ENCODE measurements at places on chromosomes 1 and 21.

GRCh38 chr1:145897969-145898368 lies 11.9 kb downstream of the ITGA10 start:
- DNase-seq: no peak

DNA sequence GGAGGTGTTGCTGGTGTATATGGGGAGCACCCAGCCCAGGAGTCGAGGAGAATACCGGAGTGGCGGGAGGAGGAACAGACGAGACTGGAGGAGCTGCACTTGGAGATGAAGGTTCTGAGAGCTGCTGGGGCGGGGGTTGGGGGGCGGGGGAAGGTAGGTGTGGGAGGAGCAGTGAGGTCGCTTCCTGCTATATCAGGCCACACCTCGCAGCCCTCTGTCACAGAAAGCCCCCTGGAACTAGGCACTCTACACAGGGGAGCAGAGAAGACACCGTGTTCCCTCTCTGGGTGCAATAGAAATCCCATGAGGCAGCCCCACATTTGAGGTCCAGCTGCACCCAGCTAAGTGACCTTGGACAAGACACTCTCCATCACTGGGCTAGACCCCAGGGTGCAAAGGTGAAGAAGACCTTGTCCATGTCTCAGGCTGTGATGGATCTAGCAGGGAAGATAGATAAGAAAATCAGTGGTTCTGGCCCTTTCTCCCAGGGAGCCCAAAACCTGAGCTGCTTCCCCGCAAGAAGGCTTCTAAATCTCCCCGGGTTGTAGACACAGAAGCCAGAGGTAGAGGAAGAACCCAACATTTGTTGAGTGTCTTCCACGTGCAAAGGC lies 155.8 kb upstream of the EDN2 start:
- no peak for DNase-seq

GRCh38 chr1:63988941-63989340 lies 214.5 kb upstream of the UBE2U start:
- no peak for DNase-seq

DNA sequence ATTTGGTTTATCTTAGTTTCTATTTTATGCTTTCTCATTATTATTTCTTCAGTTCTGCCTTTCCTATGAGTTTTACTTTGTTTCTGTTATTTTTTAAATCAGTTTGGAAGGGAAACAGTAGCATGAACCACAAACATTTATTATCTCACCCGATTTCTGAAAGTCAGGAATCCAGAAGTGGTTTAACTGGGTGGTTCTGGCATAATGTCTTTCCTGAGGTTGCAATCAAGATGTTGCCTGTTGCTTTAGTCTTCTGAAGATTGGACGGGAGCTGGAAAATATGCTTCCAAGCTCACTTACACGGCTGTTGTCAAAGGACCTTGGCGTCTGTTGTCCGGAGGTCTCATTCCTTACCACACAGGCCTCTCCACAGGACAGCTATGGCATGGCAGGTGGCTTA lies 50.4 kb downstream of the SNRPE start:
- no peak for DNase-seq

GRCh38 chr1:81887421-81888144 lies 86.8 kb downstream of the ADGRL2 start:
- DNase-seq: no peak

DNA sequence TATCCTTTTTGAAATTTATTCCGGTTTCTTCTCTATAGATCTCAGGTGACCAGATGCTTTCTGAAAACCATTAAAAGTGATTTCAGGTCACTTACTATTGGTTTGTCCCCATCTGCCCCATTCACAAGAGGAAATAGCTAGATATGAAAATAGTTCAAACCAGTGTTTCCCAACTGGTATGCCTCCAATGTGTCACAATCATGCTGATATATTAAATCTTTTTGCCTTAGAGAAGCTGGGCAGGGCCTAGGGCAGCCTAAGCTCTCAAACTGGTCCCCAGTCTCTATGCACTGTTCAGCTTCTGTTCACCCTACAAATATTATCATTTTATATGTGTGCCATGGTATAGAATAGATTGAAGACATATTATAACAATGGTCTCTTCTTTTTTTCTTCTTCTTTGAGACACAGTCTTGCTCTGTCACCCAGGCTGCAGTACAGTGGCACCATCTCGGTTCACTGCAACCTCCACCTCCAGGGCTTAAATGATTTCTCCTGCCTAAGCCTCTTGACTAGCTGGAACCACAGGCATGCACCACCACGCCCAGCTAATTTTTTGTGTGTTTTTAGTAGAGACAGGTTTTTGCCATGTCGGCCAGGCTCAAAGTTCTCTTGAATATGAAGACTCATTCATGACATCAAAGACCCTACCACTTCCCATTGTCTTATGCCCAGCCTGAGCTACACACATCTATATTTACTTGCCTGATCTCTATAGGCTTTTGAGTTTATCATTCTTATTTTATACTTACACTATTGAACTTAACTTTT lies 15.7 kb downstream of the PTPN22 start:
- DNase-seq: no peak

GRCh38 chr1:168112673-168113305 lies 23.9 kb downstream of the GPR161 start:
- peak; percentile 14 for DNase-seq

DNA sequence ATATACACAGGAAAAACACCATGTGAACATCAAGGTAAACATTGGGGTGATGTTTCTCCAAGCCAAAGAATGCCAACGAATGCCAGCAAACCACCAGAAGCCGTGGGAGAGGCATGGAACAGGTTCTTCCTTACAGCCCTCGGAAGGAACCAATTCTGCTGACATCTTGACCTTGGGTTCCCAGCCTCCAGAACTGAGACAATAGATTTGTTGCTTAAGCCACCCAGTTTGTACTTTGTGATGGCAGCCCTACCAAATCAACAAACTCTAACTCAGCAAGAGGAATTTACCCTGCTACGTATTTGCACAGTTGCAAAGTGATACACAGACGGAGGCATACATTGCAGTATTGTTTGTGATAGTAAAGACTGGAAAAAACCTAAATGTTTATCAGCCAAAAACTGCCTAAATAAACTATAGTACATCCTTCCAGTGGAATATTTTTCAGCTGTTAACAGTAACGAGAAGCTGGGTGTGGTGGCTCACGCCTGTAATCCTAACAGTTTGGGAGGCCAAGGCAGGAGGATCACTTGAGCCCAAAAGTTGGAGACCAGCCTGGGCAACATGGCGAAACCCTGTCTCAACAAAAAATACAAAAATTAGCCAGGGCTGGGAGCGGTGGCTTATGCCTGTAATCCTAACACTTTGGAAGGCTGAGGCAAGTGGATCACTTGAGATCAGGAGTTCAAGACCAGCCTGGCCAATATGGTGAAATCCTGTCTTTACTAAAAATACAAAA lies 12.5 kb upstream of the ZC3H12A start:
- no peak for DNase-seq

GRCh38 chr1:7261490-7261889 lies 476.2 kb downstream of the CAMTA1 start:
- no peak for DNase-seq

DNA sequence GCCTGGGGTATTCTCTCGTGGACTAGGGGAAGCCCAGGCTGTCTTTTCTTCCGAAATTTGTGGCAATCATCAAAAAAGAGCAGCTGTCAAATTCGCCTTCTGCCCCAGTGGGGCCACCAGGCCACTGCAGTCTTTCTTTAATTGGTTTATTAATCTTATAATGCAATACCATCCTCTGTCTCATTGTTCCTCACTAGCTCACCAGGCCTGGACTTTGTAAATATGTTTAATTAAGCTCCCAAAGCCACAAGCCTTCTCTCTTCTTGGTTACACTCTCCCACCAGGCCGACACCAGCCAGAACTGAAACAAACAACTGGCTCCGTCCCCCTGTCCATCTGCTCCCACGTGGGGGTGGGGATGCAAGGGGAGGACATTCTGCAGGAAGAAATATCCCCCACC lies 22.0 kb upstream of the CAMK1G start:
- DNase-seq: no peak

- no peak for DNase-seq
Measured at GRCh38 chr1:44040846-44041245, 9.6 kb upstream of the SLC6A9 start.

GRCh38 chr1:239943761-239944160 lies 147.9 kb upstream of the FMN2 start:
- no peak for DNase-seq

DNA sequence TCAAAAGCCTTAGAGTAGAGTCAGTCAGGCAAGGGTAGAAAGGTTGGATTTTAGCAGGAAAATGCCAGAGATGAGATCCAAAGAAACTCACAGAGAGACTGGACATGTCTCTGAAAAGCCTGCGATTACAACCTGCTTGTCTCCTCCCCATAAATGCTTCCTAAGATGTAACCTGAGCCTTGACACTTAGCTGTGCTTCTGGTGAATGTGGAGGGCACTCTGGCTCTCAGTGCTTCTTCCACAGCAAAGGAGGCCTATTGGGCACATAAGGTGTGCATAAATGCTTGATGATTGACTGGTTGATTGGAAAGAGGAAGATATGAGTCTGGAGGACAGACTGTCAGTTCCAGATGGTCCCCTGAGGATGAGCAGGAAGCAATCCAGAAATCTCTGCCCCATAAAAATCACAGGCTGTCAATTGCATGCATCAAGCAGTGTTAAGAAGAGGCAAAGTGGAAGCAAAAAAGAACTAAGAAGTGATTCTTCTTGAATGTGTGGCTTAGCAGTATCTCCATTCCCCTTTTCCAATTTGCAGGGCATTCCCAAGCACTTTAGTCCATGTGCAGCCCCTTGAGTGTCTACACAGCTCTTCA lies 236.2 kb upstream of the RRP15 start:
- DNase-seq: no peak

DNA sequence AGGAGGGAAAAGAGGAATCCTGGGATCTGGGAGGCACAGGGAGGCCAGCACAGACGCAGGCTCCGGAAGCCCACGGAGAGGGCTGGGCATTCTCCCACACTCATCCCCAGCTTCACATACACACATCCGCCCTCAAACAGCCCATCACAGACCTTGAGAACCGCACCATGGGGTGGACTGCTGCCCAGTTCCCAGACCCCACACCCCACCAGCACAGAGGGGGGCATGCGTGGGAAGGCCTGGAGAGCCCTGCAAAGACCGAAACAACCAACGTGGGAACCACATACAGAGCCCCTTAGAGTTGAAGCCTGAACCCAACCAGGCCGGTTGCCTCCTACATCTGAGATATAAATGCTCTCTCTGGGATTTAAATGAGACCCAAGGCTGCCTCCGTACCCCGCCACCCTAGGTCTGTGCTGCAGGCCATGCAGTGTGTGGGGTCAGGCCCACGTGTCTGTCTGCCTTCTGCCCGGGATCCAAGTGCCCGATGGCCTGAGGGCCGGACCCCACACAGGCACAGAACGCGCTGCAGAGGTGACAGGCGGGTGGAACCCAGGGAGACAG lies 126.2 kb upstream of the COL6A1 start:
- no peak for DNase-seq

GRCh38 chr21:16536140-16536539 lies 806.4 kb downstream of the USP25 start:
- DNase-seq: no peak

DNA sequence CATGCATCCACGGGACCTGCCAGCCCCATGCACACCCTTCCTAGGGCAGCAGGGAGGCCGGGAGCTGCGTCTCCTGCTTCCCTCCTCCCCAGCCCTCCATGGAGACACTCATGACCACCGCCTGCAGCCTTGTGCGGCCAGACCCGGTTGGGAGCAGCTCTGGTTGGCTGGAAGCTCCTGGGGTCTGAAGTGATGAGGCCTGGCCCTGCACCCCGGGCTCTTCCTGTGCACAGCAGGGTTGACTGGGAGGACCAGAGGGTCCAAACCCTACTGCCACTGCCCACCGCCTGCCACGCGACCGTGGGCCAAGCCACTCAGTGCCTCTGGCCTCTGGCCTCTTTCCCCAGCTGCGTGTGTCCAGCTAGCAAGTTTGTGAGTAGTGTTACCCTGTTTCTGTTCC lies 111.1 kb upstream of the COL6A1 start:
- DNase-seq: no peak

DNA sequence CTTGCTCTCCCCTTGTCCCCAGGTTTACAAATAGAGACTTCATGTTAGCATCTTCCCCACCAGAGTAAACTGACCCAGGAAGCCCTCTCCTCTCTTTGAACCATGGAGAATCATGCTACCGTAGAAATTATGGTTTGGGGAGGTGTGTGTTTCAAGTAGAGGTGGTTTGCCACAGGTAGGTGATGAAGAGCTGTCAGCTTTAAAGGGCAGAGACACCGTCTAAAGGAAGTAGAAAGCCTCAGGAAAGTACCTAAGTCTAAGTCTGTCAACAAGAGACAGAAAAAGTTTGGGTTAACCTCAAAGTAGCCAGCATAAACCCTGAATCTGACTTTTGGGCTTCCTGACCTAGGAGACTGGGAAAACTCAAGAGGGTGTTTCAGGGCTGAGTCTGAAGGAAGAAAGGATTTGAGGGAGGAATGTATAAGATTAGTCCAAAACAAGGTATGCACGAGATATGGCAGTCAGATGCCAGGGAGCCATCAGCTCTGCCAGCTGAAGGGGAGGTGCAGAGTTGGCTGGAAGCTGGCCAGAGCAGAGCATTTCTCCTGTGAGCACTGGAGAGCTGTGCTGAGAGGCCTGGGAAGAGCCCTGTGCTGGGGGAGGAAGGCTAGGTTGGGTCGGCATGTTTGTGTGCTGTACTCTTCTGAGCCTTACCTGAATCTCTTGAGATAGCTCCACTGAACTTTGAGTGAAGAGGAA lies 14.3 kb downstream of the ADAMTSL4 start:
- DNase-seq: no peak

- DNase-seq: no peak
Measured at GRCh38 chr1:43868741-43869067, 64.9 kb upstream of the ARTN start.

- no peak for DNase-seq
Measured at GRCh38 chr1:112686835-112687234, 12.4 kb downstream of the MOV10 start.

- DNase-seq: no peak
Measured at GRCh38 chr1:33586106-33586505, 113.7 kb downstream of the ZSCAN20 start.

GRCh38 chr1:207952617-207953542 lies 42.0 kb upstream of the CD34 start:
- no peak for DNase-seq

Measured in stimulated activated CD4-positive, alpha-beta T cell treated with anti-CD3 and anti-CD28 coated beads, Interleukin-12 subunit alpha, Interleukin-12 subunit beta, amount 100 ng/mL, for 24 hours (primary cell).